ENCODE measurements at places on chromosomes 11 and 22.

GRCh38 chr11:118006153-118006534 lies 19.9 kb downstream of the IL10RA start:
- DNase-seq = no peak

DNA sequence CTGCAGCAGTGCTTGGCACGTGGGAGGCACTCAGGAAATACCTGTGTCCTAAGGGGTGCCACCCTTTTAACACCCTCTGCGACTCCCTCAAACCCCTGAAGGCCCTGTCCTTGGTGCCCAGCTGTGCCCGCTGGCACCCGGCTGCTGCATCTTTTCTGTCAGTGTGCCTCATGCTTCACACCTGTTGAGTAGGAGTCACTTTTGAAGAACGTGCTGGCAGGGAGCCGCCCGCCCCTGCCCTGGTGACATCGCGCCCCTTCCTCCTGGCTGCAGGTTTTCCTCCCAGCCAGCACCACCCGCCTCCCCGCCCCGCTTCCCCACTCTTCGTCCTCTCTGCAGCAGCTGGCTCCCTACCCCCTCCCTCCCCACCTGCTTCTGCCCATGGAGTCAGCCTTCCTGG lies 17.8 kb downstream of the FRMD8 start:
- no peak for DNase-seq

- DNase-seq = no peak
Measured at GRCh38 chr11:364991-365725, 4.1 kb upstream of the B4GALNT4 start.

- DNase-seq = no peak
Measured at GRCh38 chr11:8833568-8834315, 77.2 kb upstream of the AKIP1 start.

DNA sequence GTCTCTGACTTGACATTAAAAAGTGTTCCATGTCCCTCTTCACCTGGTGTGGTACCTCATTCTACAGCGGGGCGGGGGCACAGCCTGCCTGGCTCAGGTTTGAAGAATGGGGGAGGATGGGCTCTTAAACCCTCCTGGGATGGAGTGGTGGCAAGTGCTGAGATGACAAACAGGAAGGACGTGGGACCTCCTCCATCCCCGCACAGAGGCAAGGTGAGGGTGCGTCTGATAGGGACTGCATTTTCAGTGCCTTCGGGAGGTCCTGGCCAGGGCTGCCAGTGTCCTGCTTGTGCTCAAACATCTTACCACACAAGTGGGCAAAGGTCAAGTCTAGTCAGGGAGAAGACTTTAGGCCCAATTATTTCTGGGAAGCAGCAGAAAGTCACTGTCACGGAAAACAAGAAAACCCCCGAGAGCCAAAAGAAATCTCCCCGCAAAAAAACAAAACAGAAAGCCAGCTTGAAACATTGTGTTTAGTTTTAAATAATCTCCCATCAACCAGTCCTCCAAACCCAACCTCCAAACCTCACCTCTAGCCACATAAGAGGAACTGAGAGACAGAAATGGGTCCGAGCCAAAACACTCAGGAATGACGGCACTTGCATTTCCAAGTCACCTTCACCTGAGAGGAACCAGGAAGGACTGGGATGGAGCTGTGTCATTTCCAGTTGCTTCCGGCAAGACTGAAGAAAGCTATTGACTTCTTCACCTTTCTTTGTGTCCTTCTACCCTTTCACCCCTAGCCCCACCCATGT lies 966.5 kb downstream of the NTM start:
- DNase-seq = no peak

GRCh38 chr22:36208162-36208765 lies 6.7 kb upstream of the APOL4 start:
- no peak for DNase-seq

- no peak for DNase-seq
Measured at GRCh38 chr11:70353900-70354568, 44.3 kb upstream of the CTTN start.

- DNase-seq = no peak
Measured at GRCh38 chr11:100910808-100911207, 218.8 kb downstream of the PGR start.

DNA sequence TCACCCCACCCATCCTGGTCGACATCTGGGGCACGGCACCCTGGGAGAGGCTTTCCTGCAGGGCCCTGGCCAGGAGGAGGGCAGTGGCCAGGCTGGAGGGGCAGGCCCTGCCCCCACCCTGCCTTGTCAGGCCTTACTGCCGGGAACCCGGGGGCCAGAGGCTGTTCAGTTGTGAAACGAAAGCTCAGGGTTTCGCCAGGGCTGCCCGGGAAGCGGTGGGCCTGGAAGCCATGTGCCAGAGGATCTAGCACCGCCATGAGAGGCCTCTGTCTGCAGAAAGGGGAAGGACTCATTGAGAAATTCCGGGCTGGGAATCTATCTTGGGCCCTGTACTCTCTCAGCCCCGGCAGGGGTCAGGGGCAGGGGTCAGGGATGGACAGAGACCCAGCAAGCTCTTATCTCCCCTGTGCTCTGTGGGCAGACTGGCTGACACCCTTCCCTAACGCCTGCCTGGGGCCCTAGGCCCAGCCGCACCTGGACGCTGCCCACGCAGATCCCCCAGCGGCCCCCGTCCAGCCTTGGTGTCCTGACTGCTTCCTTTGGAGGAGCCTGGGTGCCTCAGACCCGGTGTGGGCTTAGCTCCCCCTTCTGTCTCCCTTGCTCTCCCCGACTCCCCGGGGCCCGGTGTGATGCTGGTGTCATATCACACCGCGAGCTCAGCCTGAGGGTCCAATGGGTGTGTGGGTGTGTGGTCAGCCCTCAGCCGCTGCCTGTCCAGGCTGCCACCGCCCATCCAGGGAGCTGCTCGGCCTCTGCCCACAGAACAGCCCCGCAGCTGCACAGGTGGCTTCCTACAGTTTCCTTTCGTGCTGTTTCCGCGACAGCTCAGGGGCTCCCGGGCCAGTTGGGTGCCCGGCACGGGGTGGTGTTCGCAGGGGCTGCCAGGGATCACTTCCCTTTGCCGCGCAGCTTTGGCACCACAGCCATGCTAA lies 6.5 kb downstream of the PIM3 start:
- DNase-seq = no peak

- DNase-seq = no peak
Measured at GRCh38 chr11:2806351-2807024, 79.1 kb downstream of the CDKN1C start.

DNA sequence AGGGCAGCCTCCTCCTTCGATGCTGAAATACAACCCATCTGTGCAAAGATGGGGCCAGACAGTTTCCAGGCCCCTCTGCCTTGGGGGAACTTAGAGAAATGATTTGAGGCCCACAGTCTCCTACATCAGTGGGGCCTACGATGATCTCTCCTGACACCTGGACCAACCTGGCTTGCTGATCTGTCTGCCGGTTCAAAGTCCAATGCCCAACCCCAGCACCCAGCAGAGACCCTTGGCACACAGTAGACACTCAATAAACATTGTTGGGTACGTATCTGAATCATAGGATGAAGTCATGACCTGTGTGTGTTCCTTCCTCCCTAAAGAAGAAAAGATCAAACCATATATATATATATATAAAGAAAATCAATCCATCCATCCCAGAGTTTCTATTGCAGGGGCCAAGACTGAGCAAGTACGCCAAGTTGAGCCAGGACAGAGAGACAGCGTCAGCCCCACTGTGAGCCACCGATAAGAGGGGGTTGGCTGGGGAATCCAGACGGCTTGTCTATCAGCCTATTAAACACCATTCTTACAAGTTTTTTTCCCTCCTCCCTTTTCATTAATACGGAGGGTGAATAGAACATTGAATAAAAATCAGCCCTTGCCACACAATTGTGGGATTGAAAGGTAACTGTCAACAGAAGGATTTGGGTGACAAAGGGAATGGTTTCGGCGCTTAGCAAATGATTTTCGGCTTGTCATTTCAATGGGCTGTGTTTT lies 244.1 kb downstream of the MN1 start:
- no peak for DNase-seq

DNA sequence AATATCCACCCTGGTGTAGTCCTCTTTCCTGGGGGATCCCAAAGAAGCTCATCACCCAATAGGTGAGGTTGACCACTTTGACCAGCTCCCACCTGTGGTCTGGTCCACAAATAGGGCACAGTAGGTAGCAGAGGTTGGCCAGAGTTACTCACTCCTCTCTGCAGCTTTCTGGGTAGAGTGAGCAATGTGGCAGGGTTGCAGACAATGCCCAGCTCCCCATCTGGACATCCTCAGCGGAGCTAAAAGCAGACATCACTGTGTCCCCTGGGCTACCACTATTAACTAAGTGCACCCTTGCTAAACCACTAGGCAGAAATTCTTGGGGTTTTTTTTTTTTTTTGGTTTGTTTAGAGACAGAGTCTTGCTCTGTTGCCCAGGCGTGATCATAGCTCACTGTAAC lies 48.4 kb upstream of the TP53I11 start:
- no peak for DNase-seq

GRCh38 chr11:118418766-118419165 lies 17.4 kb downstream of the ATP5MG start:
- no peak for DNase-seq

DNA sequence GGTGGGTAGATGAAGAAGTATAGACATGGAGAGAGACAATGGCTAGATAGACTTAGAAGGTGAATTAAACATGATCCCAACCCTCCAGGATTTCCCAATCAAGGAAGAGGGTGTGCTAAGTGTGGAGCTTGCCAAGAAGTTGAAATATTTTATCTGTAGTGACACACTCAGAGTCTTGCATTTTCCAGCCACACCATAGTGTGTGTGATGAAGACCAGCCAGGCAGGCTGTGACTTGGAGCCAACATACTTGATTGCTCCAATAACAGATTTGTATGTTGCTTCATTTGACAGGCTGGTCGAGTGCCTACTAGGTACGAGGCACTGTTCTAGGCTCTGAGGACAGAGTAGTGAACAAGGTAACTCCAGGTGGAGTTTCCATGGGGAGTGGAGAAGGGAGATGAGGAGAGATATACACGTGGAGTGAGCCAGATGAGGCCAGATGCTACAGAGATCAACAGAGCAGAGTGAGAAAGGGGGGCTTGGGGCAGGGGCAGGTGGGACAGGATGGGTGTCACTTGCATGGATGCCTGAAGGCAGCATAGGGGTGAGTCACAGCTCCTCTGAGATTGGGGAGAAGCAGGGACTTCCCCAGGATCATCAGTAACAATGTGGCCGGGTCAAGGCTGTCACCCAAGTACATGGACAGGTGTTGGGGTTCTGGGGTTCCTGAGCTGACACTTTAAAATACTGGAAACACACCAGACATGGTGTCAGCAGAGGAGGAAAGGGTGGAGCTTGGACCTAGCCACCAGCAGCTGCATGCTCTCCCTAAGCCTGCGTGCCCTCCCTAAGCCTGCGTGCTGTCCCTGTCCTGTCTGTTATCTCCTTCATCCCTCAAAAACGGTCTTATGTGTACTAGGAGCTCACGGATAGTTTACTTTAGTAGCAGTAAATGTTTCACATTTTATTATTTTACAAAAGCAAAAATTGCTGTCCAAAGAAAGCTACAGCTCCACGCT lies 23.6 kb downstream of the PDGFB start:
- no peak for DNase-seq

GRCh38 chr11:130023204-130023603 lies 20.6 kb upstream of the PRDM10 start:
- no peak for DNase-seq

DNA sequence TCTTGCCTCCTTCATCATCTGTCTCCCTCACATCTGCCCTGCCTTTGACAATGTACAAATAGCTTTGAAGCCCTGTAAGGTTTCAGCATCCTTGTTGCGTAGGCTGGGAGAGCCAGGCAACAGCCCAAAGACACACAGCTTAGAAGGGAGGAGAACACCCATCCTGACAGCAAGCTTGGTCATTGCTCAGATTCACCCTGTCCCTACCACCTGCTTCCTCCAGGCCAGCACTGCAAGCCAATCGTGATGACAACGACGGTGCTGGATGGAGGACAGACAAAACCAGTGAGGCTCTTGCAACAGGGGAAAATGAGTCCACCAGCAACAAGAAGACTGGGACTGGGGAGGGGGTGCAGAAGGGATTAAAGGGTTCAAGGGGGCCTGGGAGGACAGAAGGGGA lies 32.9 kb upstream of the CD5 start:
- no peak for DNase-seq

GRCh38 chr22:24107661-24108060 lies 73.6 kb upstream of the SUSD2 start:
- DNase-seq = no peak

GRCh38 chr22:42270176-42270509 lies 310 bp downstream of the TCF20 start:
- DNase-seq = no peak

DNA sequence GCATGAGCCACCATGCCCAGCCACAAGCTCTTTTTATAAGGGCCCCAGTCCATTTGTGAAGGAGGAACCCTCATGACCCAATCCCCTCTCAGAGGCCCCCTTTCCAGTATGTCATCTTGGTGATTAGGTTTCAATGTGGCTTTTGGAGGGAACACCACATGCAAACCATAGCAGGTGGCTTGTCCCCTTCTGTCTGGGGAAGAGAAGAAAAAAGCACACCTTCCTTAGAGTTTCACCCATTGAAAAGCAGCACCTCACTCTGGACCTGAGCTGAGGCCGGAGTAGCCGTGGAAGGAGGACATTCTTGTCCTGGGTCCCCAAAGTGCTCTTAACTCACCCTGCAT lies 25.4 kb downstream of the NEAT1 start:
- no peak for DNase-seq

DNA sequence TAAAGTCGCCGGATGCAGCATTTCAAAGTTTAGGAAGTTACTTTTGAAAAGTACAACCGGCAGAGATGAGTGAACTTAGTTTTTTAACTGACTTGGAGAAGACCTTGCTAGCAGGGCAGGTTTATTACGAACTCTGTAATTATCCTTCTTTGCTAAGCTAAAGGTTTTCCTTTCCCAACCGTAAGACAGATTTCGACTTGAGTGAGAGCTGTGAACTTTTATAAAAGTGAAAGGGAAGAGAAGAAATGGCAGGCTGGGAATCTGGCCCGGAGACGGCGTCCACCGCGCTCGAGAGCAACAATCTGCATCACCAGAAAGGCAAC lies 659 bp upstream of the TEAD1 start:
- no peak for DNase-seq

- no peak for DNase-seq
Measured at GRCh38 chr11:2072551-2073261, 66.5 kb downstream of the IGF2 start.

- DNase-seq = peak; percentile 1
Measured at GRCh38 chr22:48700566-48701295, 1126.9 kb downstream of the BRD1 start.

- no peak for DNase-seq
Measured at GRCh38 chr22:26038365-26038764, 130.9 kb upstream of the SEZ6L start.

GRCh38 chr22:45006111-45006963 lies 3.5 kb downstream of the PHF21B start:
- no peak for DNase-seq

DNA sequence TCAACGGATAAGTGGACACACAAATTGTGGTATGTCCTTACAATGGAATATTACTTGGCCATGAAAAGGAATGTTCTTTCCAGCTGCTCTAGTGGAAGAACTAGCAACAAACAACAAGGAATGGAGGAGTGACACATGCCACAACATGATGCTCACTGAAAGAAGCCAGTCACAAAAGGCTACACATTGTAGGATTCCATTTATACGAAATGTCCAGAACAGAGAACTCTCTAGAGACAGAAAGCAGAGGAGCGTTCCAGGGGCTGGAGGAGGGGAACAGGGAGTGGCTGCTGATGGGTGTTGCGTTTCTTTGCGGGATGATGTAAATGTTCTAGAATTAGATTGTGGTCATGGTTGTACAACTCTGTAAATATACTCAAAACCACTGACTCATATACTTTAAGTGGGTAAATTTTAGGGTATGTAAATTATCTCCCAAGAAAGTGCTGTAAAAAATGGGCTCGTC lies 32.4 kb upstream of the PDGFB start:
- DNase-seq = no peak
